Endothelial cell of umbilical vein (primary cell): ENCODE measurements at places on chromosomes 13 and 19. TPM values are rescaled to one million over a fixed set of nuclear protein-coding genes. Genes with fewer than 3 reads are reported as not detected.

Gene CYSLTR2
- 0.16 and 0.31 TPM in 2 replicates for total RNA-seq

Gene KIR2DL1
- total RNA-seq = not detected in 2 replicates

Gene MAG
- not detected in 2 replicates for total RNA-seq

Gene ZNF296
- 1.8 and 2.1 TPM in 2 replicates for total RNA-seq

Gene ZFP82
- total RNA-seq = 3.7 and 3.9 TPM in 2 replicates

Gene ZNF43
- total RNA-seq = 20.2 and 21.1 TPM in 2 replicates

Gene MUC16
- not detected in 2 replicates for total RNA-seq
